ENCODE measurements at places on chromosomes 5 and 9.

DNA sequence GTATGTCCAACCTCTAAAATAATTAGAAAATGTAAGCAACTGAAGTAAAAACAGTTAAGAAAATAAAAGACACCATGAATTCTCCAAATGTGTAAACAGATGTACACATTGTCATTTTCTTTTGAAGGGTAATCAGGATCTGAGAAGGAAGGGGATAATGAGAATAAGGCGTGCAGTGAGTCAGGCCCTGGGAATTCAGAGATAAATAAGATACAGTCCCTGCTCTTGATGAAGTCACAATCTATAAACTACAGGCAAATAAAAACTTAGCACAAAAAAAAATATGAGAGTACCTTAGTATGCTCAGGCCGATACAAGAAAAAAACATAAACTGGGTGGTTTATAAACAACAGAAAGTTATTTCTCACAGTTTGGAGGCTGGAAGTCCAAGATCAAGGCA is 315.3 kb downstream of the DNAH5 start:
- DNase-seq: no peak

DNA sequence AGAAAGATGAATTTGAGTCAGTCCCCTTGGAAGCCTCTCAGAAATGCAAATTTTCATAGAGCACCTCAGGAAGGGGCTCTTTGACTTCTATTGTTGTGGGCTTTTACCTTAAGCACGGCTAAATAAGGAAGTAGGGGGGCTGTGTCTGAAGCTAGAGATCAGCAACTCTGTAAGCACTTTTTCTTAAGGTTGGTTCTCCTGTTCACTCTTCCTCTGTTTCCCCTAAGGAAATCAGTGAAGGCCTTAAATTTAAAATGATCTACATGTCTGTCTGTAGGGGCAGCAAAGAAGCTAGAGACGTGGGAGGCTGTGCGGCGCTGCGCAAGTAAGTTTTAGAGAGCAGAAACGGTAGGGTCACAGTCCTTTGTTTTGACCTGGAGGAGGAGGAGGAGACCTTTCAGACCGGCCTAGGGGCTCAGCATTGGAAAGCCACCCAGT is 1.2 kb upstream of the CDC14B start:
- no peak for DNase-seq

DNA sequence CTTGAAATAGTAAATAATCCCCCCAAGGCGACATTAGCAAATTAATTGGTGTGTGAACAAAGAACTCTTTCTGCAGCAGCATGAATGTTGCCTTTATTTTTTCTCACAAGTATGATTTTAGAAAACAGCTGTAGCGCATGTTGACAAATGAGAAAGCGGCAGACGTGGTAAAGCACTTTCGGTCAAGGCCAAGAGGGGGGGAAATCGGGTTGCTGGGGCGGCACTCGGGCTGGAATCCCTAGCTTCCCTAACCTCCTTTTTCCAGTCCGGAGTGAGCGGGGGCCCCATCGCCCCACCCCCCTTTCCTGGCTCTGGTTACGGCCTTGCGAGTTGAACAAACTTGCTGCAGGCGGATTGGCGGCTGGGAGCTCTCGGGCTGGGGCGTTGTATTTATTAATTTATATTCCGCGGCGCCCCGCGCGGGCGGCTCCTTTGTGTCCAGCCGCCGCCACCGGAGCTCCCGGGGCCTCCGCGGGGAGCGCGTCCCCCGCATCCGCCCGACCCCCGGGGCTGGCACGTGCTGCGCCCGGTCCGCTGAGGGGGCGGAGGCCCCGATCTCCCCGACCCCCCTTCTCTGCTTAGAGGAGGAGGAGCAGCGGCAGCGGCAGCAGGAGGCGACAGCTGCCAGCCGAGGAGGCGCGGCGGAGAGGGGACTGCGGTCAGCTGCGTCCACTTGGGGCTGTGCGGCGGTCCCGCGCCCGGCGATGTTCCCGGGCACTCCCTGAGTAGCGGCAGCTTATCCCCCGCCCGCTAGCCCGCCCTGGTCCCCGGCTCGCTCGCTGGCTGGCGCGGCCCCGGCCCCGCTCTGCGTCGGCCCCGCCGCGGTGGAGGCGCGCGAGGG is at the start of gene RHOBTB3:
Gene RHOBTB3, plus strand, starts transcription at position 607 of the 841 bp plus-strand sequence. CDS start 347 bp downstream, outside the sequence.
- DNase-seq: peak; percentile 85

DNA sequence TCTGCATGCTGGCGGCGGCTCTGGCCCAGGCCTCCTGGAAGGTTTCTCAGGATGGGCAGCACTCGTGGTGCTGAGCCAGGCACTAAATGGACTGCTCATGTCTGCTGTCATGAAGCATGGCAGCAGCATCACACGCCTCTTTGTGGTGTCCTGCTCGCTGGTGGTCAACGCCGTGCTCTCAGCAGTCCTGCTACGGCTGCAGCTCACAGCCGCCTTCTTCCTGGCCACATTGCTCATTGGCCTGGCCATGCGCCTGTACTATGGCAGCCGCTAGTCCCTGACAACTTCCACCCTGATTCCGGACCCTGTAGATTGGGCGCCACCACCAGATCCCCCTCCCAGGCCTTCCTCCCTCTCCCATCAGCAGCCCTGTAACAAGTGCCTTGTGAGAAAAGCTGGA is 3.2 kb downstream of the SLC35A4 start:
- DNase-seq: no peak

DNA sequence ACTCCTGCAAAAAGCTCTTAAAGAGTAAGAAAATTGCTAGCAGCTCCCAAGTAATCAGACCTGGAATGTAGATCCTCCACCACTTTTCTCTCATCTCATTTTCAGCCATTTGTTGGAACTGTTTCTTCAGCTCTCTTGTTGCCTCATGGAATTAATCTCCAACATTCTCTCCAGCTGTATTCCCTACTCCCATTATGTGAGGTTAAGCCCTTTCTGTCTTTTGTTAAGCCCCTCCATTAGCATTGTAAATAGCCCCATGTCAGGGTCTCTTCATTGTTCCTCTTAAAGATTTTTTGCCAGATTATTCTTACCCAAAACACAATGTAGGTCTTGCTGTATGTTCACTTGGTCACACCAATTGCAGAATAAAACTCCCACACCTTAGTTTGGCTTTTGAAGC is 119.8 kb downstream of the PLPPR1 start:
- DNase-seq: no peak

DNA sequence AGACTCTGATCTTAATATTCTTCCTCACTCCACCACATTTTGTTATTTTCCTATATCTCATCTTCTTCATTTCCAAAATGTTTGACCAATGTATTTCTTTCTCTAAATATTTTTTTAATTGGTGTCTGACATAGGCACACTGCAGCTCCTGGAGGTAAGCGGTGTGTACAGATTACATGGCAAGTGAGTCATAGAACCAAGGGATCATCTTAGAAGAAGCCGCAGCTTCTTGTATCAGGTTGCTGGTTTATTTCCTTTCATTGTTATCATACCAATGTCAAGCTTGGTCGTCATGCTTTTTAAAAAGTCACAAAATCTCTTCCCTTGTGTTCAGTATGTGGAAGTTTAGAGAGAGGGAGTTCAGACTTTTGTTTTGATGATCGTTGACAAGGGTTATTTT is 526.1 kb upstream of the CDH18 start:
- no peak for DNase-seq

Data from DMS79 (cell line).